ENCODE measurements at places on chromosomes 11 and 22.

GRCh38 chr11:33135216-33135615, 26.1 kb downstream of the CSTF3 start:
- H3K4me3 ChIP-seq: no peak overlapping the region
- peak; percentile 84 for DNase-seq
- no peak overlapping the region for H3K27ac ChIP-seq
- no peaks in the 10 kb centered on the region for H3K27me3 ChIP-seq
- no peaks in the 10 kb centered on the region for H3K4me1 ChIP-seq

DNA sequence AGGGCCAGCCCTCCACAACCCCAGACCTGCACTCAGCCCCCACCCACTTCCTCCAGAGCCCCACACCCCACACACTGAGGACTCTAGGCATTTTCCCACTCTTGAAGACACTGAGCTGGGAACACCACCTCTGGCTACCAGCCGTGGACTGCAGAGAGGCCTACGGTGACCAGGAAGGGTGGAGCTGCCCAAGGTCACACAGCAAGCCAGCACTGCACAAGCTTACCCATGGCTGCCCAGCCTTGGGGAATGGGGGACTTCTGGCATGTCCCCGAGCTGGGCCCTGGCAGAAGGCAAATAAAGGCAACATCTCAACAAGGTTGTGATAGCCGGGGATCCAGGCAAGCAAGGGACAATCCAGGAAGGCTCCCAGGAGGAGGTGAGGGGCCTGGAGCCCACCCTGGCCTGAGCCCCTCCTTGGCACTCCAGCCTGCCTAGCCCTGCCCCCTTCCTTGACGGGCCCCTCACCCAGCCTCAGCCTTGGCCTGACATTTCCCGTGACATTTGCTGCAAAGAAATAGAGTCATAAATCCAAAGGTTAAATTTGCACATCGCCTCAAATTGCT, 5.5 kb downstream of the RTN4R start:
- no peaks in the 10 kb centered on the region for H3K36me3 ChIP-seq
- no peak overlapping the region for H3K27ac ChIP-seq
- H3K4me3 ChIP-seq: no peak overlapping the region
- H3K4me1 ChIP-seq: peaks cover 30% of the 10 kb centered on the region

DNA sequence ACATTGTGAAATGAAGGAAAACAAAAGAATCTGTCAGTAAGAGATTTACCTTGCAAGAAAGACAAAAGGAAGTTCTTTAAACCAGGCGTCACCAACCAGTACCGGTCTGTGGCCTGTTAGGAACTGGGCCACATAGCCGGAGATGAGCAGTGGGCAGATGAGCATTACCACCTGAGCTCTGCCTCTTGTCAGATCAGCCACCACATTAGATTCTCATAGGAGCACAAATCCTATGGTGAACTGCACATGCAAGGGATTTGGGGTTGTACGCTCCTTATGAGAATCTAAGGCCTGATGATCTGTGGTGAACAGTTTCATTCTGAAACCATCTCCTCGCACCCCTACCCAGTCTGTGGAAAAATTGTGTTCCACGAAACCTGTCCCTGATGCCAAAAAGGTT, 108.2 kb downstream of the CYP2R1 start:
- H3K27me3 ChIP-seq: no peaks in the 10 kb centered on the region
- H3K36me3 ChIP-seq: no peaks in the 10 kb centered on the region
- no peak for DNase-seq
- H3K27ac ChIP-seq: no peak overlapping the region
- no peaks in the 10 kb centered on the region for H3K4me1 ChIP-seq

DNA sequence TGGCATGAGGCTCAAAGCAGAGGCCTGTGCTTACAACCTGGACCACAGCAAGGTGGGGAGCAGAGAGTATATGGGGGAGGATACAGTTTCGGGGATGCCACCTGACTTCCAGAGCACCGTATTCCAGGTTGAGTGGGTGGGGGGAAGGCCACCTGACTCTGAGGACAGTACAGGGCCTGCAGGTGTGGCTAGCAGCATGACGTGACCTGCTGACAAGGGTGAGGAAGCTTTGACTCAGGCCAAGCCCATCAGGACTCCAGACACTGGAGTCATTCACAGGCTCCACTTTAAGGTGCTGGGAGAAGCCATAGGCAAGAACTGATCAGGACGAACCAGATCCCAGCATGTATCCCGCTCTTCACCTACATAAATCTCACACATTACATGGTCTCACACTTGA, 34.6 kb upstream of the CRTAM start:
- H3K4me1 ChIP-seq: peaks cover 14% of the 10 kb centered on the region
- H3K27ac ChIP-seq: peak overlapping the region; percentile 73
- DNase-seq: no peak
- H3K4me3 ChIP-seq: peak overlapping the region; percentile 42
- no peaks in the 10 kb centered on the region for H3K27me3 ChIP-seq
- H3K36me3 ChIP-seq: peaks cover 30% of the 10 kb centered on the region
